CD4-positive, alpha-beta T cell treated with Interferon alpha-2 for 1 hour (primary cell): ENCODE measurements at places on chromosomes 4 and X.

DNA sequence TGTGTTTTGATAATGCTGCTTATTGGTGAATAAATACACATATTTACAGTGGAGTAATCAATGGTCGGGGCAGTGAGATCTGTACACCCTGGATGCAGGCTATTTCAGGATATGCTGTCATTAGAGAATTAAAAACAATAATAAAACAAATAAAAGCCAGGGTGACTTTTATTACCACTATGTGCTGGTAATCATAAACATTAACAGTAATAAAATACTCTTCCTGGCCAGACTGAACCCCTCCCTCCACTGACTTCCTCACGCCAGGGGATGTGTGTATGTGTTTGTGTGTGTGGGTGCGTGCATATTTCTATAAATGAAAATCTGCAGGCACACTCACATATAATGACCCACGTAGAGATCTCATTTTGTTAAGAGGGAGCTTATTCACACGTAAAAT, 98.0 kb upstream of the MAP9 start:
- DNase-seq = no peak

DNA sequence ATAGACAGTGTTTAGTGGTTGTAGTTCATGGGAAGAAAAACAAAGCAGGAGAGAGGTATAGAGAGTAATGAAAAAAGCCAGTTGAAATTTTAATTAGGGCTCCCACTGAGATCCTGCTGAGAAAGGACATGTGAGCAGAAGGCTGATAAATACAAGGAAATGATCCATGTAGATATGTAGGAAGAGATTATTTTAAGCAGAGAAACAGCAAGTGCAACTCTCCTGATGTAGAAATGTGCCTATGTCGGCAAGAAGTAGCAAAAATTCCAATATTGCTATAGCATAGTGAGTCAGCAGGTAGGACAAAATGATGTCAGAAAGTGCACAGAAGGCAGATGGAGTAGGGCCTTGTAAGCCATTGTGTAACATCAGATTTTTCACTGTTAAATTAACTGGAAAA, 1027.3 kb downstream of the PCDH18 start:
- DNase-seq = no peak

DNA sequence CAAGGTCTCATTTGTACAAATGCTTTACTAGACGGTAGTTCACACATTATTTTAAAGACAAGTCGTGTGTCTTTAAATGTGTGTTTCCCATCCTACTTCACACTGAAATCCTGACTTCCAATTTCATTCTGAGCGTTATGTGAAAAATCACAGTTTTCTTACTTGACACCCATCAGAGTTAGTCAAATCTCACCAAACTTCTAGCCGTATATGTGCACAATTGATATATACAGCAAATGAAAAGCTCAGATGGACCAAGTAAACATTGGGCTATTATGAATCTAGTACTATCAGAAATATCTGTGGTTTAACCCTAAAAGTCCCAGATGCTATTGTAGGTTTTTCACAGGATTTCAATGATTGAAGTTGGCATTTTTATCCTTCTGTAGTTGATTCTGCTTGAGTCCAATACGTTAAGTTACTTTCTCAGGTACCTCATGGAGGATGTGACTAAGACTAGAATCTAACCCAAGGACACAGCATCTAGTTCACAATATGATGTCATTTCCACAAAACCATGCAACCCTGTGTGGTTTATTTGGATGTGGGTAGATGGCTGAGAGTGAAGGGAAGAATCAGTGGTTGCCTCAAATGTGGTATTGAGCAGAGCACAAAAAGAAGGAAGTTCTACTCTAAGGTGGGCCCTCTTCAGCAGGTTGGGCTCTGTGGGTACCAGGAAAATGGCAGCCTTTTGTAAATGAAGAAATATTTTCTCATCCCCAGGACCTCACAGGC, 22.1 kb upstream of the TRIM60 start:
- no peak for DNase-seq

DNA sequence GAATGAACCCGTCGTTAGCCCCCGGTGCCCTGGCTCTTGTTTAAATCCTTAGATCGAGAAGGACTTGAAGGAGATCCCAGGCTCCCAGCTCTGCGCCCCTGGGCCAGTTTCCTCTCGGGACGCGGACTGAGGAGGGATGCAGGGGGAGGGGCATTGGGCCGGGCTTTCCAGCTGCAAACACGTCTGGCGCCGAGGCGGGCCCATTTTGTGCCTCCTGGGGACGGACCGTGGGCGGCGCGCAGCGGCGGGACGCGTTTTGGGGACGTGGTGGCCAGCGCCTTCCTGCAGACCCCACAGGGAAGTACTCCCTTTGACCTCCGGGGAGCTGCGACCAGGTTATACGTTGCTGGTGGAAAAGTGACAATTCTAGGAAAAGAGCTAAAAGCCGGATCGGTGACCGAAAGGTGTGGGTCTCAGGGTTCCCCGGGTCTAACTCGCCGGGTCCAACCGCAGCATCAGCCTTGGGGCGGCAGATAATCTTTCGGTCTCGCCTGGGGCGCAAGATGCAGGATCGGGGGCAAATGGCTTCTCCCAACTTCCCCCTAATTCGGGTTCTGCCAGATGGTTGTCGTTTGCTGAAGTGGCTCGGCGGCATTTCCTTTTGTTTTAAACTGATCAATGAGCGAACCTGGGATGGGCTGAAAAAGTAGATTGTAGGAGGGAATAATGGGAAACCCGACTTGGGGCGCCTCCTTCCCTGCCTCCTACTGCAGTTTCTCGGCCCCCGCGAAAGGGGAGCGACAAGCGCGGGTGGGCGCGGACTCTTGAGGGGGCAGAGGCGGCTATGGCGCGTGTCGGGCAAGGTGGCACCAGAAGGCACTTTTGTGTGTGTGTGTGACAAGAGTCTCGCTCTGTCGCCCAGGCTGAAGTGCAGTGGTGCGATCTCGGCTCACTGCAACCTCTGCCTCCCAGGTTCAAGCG, 2.9 kb downstream of the PDGFRA start:
- DNase-seq = no peak

DNA sequence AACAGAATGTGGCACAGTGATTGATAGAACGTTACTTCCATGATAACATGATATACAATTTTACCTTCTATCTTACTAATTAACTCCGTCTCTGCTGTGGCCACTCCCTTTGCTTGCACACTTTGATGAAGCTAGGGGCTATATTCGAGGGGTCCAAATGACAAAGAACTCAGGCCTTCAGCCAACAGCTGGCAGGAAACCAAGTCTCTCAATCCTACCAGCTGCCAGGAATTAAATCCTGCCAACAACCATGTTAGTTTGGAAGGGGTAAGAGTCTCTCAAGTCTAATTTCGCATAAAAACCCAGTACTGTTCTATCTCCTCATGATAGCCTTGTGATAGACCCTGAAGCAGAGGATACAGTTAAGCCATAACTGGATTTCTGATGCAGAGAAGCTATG, 1122.9 kb upstream of the PCDH10 start:
- DNase-seq = no peak

DNA sequence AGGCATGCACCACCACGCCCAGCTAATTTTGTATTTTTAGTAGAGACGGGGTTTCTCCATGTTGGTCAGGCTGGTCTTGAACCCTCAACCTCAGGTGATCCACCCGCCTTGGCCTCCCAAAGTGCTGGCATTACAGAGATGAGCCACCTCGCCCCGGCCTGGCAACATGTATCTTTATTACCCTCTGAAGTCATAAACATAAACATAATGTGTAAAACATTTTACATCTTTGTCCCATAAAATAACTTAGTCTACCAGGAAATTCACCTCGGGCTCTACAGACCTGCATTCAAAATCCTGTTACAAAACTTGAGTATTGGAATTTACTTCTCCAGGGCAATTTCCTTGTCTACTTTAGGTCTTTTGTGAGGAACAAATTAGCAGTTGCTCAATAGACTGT, 68.1 kb upstream of the DUSP21 start:
- DNase-seq = no peak

GRCh38 chrX:106728337-106728736, 1.8 kb downstream of the RNF128 start:
- DNase-seq = no peak

DNA sequence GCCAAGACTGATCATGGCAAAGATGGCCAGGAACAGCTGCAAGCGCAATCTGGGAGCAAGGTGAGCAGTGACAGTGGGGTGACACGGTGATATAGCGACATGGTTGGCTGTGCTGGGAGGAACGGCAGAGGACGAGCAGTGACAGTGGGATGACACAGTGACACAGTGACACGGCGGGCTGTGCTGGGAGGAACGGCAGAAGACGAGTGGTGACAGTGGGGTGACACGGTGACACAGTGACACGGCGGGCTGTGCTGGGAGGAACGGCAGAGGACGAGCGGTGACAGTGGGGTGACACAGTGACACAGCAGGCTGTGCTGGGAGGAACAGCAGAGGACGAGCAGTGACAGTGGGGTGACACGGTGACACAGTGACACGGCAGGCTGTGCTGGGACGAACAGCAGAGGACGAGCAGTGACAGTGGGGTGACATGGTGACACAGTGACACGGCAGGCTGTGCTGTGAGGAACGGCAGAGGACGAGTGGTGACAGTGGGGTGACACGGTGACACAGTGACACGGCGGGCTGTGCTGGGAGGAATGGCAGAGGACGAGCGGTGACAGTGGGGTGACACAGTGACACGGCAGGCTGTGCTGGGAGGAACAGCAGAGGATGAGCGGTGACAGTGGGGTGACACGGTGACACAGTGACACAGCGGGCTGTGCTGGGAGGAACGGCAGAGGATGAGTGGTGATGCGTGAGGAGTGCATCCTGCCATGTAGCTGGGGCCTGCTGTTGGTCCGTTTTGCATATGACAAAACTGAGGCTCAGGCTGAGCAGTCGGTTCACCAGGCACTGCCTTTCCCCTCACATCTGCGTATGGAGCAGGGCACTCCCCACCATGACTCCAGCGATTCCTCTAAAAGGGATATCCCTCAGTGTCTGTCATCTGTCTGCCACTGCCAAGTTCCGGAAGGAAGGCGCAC, 36.0 kb upstream of the MXD4 start:
- no peak for DNase-seq

- DNase-seq = no peak
Measured at GRCh38 chrX:119389871-119390501, 9.2 kb upstream of the SLC25A43 start.

- peak; percentile 18 for DNase-seq
Measured at GRCh38 chr4:36280555-36280954, 861 bp upstream of the DTHD1 start.

DNA sequence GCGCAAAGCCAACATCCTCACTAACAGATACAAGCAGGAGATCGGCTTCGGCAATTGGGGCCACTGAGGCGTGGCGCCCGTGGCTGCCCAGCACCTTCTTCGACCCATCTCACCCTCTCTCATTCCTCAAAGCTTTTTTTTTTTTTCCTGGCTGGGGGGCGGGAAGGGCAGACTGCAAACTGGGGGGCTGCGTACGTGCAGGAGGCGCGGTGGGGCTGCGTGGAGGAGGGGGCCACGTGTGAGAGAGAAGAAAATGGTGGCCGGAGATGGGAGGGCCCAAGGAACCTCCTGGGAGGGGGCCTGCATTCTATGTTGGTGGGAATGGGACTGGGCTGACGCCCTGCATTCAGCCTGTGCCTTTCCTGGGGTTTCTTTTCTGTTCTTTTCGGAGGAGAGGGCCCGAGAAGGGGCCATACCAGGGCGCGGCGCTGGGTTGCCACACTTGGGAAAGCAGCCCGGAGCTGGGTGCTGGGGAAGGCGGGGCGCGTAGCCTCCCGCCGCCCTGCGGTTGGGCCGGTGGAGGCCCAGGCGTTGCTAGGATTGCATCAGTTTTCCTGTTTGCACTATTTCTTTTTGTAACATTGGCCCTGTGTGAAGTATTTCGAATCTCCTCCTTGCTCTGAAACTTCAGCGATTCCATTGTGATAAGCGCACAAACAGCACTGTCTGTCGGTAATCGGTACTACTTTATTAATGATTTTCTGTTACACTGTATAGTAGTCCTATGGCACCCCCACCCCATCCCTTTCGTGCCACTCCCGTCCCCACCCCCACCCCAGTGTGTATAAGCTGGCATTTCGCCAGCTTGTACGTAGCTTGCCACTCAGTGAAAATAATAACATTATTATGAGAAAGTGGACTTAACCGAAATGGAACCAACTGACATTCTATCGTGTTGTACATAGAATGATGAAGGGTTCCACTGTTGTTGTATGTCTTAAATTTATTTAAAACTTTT, 4.5 kb downstream of the MID1IP1 start:
- peak; percentile 61 for DNase-seq
